Spinal cord (tissue), 10 donors: ENCODE measurements at places on chromosomes 2 and 18.

DNA sequence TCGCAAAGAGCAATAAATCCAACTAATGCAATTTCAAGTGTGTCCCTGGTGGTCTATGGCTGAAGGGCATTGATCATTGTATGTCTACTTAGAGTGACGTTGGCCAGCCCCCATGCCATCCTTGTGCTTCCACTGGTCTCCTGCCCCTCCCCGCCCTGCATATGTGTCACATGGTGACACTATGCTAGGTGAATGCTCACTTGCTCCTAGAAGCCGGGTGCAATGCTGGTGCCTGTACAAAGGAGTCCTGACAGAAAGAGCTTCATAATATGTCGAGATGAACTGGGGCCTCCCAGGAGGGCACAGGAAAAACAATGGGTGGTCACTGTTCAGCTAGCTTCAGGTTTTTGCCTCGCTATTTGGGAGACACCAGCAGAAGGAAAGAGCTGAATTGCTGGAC, 5.9 kb upstream of the TRABD2A start:
- no peak for DNase-seq

DNA sequence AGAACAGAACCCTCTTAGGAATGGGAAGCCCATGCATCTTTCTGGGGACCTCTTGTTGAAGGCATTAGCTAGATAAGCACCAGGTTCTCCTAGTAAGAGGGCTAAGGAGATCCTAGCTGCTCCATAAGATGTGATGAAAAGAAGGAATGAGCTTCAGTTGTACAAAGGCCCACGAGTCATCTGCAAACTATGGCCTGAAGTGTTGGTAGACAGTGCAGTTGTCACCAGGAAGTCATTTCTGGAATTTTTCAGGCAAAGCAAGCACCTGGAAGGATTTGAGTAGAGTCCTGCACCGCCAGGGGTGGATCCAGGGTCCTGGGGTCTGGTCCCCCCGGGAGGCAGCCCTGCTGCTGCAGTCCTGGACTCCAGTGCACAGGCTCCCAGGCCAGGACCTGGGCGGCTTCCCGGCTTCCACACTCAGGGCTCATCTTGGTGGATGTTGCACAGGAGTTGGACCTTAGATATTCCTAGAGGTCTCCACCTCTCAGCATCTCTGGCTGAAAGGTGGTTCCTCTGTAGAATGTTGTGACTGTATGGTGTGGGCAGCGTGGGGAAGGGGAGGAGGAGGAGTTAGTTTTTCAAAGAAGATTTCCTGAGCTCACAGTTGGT, 85.3 kb downstream of the LDLRAD4 start:
- DNase-seq: no peak

GRCh38 chr18:50320719-50321118, 33.2 kb upstream of the CXXC1 start:
- DNase-seq: no peak

GRCh38 chr2:207775473-207775872, 5.8 kb upstream of the FZD5 start:
- DNase-seq: no peak

GRCh38 chr2:154699575-154699930, 1.1 kb downstream of the KCNJ3 start:
- no peak for DNase-seq

DNA sequence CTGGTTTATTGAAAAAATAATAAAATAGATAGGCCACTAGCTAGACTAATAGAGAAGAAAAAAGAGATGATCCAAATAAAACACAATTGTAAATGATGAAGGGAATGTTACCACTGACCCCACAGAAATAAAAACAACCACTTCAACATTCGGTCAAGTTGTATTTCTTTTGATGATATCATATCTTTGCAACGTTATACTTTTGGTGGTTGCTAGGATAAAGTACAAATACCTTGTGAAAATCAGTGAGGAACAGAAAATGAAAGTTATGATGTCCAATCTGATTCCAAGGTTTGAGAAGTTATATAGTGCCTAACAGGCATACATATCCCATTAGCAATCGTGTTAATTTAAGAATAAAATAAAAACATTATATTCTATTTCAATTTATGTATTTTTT, 6.6 kb upstream of the ASNSD1 start:
- DNase-seq: no peak
